ENCODE measurements at places on chromosomes 11 and 22. TPM values are rescaled to one million over a fixed set of nuclear protein-coding genes. Genes with fewer than 3 reads are reported as not detected.

Gene SH3BP1
- total RNA-seq, result 0.93 TPM

Gene CRYBB3
- not detected for total RNA-seq

Gene EHF
- total RNA-seq, result not detected

Gene PRCP
- total RNA-seq, result 77.9 TPM

Gene PANX2
- total RNA-seq, result 0.39 TPM

Gene MMP13
- not detected for total RNA-seq

Gene MUC2
- total RNA-seq, result not detected

Gene TOM1
- total RNA-seq, result 32.4 TPM

Gene TH
- not detected for total RNA-seq

Gene APOL3
- 115 TPM for total RNA-seq

Gene PHLDA2
- 51.2 TPM for total RNA-seq

Gene GNG3
- not detected for total RNA-seq

Gene ART5
- total RNA-seq, result not detected

Gene CNGA4
- total RNA-seq, result not detected

Gene DNAJB7
- not detected for total RNA-seq

Gene FOLH1
- total RNA-seq, result 1.1 TPM

Gene BTBD10
- 78.1 TPM for total RNA-seq
